Vein endothelial cell (primary cell): ENCODE measurements at places on chromosomes 5 and 9. TPM values are rescaled to one million over a fixed set of nuclear protein-coding genes. Genes with fewer than 3 reads are reported as not detected.

SURF4 gene
- 336 and 365 TPM in 2 replicates for total RNA-seq

MAPKAP1 gene
- total RNA-seq = 87.9 and 94.2 TPM in 2 replicates

BOD1 gene
- total RNA-seq = 59.2 and 60.8 TPM in 2 replicates

C9orf50 gene
- total RNA-seq = not detected in 2 replicates

TESK1 gene
- total RNA-seq = 7.2 and 9.5 TPM in 2 replicates

MEGF10 gene
- 1.3 and 4.6 TPM in 2 replicates for total RNA-seq
